Heart left ventricle (tissue), 16 donors: ENCODE measurements at places on chromosomes 5 and 9. TPM values are rescaled to one million over a fixed set of nuclear protein-coding genes. Genes with fewer than 3 reads are reported as not detected.
A peak's percentile ranks its signal among the peaks of the same experiment; 100 is the strongest.

- H3K4me1 ChIP-seq, result no peaks in the 10 kb centered on the region
- DNase-seq, result peak; percentile 61
- no peaks in the 10 kb centered on the region for H3K36me3 ChIP-seq
- no peak overlapping the region for H3K4me3 ChIP-seq
Measured at GRCh38 chr5:127878174-127878750, 175.1 kb downstream of the CCDC192 start.

GRCh38 chr9:21694424-21694823 lies 108.0 kb upstream of the MTAP start:
- DNase-seq, result no peak
- H3K4me1 ChIP-seq, result no peaks in the 10 kb centered on the region
- H3K27me3 ChIP-seq, result no peaks in the 10 kb centered on the region
- no peak overlapping the region for H3K4me3 ChIP-seq
- no peak overlapping the region for H3K27ac ChIP-seq
- H3K36me3 ChIP-seq, result no peaks in the 10 kb centered on the region

Gene SLC6A7
- not detected for total RNA-seq

- no peaks in the 10 kb centered on the region for H3K27me3 ChIP-seq
- H3K4me3 ChIP-seq, result peak overlapping the region; percentile 94
- peak overlapping the region; percentile 100 for H3K27ac ChIP-seq
- H3K4me1 ChIP-seq, result peaks cover 15% of the 10 kb centered on the region
- H3K36me3 ChIP-seq, result no peaks in the 10 kb centered on the region
- DNase-seq, result no peak
Measured at GRCh38 chr9:36258996-36259533, 817 bp upstream of the GNE start.

Gene PCDHB9
- 0.91 TPM for total RNA-seq

GRCh38 chr9:128254855-128255759 lies 20.7 kb downstream of the GOLGA2 start:
- H3K4me1 ChIP-seq, result peaks cover 6% of the 10 kb centered on the region
- H3K36me3 ChIP-seq, result peaks cover 29% of the 10 kb centered on the region
- H3K27me3 ChIP-seq, result no peaks in the 10 kb centered on the region
- peak; percentile 50 for DNase-seq

Gene TAF11L5
- not detected for total RNA-seq

- no peaks in the 10 kb centered on the region for H3K27me3 ChIP-seq
- no peak overlapping the region for H3K27ac ChIP-seq
- H3K4me1 ChIP-seq, result peaks cover 8% of the 10 kb centered on the region
Measured at GRCh38 chr5:138629392-138629791, 54.2 kb upstream of the HSPA9 start.

DNA sequence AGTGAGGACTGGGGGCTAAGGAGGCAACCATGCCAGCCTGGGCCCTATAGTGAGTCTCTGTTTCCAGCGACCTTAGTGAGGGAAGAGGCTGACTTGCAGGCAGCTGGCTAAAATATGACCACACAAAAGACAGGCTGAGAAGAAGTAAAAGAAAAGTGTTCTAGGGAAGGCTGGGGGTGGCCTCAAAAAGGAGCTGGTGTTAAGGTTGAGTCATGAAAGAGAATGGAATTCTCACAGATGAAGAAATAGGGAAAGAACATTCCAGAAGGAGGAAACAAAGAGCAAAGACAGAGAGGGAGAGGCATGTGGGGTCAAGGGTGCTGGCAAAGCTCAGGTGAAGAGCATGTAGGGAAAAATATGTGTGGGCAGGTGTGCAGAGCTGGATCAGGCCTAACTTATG lies 302.7 kb upstream of the RFX3 start:
- no peak for DNase-seq
- H3K27me3 ChIP-seq, result no peaks in the 10 kb centered on the region
- H3K36me3 ChIP-seq, result no peaks in the 10 kb centered on the region
- H3K27ac ChIP-seq, result no peak overlapping the region
- H3K4me1 ChIP-seq, result no peaks in the 10 kb centered on the region

Gene PRXL2C
- 32.7 TPM for total RNA-seq

Gene ICE1
- 20.1 TPM for total RNA-seq

- H3K27ac ChIP-seq, result no peak overlapping the region
- no peaks in the 10 kb centered on the region for H3K27me3 ChIP-seq
- H3K36me3 ChIP-seq, result no peaks in the 10 kb centered on the region
- DNase-seq, result no peak
- H3K4me3 ChIP-seq, result no peak overlapping the region
Measured at GRCh38 chr5:106019261-106019660, 1651.5 kb downstream of the EFNA5 start.

DNA sequence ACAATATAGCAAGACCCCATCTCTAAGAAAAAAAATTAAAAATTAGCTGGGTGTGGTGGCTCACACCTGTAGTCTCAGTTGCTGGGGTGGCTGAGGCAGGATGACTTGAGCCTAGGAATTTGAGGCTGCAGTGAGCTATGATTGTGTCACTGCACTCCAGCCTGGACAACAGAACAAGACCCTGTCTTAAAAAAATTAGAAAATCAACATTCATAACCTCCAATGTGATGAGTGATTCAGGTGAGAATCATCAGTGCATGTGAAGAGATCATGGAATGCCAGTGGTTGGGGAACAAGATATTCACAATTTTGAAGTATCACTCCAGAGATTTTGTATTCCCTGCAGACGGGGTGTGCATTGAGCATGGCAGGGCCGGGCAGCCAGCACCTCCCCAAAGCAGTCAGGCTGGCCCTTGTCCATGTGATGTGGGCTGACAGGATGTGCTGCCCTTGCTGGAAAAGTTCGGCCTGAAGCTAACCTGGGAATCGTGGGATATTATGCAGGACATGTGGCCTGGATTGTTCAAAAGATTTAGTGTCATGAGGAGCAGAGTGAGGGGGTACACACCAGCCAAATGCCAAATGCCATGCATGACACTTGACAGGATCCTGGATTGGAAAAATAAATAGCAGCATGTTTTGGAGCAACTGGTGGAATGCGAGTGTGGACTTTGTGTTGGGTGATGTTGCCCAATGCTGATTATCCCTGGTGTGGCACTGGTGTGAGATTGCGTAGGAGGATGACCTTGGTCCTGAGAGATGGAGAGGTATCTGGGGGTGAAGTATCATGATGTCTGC lies 189.0 kb downstream of the RGS3 start:
- no peak overlapping the region for H3K4me3 ChIP-seq
- peaks cover 27% of the 10 kb centered on the region for H3K4me1 ChIP-seq
- no peaks in the 10 kb centered on the region for H3K27me3 ChIP-seq
- H3K36me3 ChIP-seq, result no peaks in the 10 kb centered on the region

- H3K36me3 ChIP-seq, result no peaks in the 10 kb centered on the region
- no peak overlapping the region for H3K27ac ChIP-seq
- DNase-seq, result no peak
- H3K4me3 ChIP-seq, result no peak overlapping the region
Measured at GRCh38 chr5:80122579-80122978, 87.4 kb downstream of the THBS4 start.

GRCh38 chr9:29449306-29449705 lies 1876.0 kb upstream of the C9orf72 start:
- H3K4me3 ChIP-seq, result no peak overlapping the region
- no peaks in the 10 kb centered on the region for H3K36me3 ChIP-seq
- no peak for DNase-seq
- no peak overlapping the region for H3K27ac ChIP-seq

- H3K27ac ChIP-seq, result no peak overlapping the region
- no peaks in the 10 kb centered on the region for H3K36me3 ChIP-seq
- no peaks in the 10 kb centered on the region for H3K27me3 ChIP-seq
- no peaks in the 10 kb centered on the region for H3K4me1 ChIP-seq
- no peak for DNase-seq
Measured at GRCh38 chr9:16640649-16641048, 229.8 kb downstream of the BNC2 start.

- no peaks in the 10 kb centered on the region for H3K27me3 ChIP-seq
- H3K27ac ChIP-seq, result peak overlapping the region; percentile 90
- H3K4me3 ChIP-seq, result peak overlapping the region; percentile 94
- no peak for DNase-seq
- peaks cover 6% of the 10 kb centered on the region for H3K4me1 ChIP-seq
Measured at GRCh38 chr5:10248378-10249260, 1.1 kb downstream of the ATPSCKMT start.

- H3K27ac ChIP-seq, result no peak overlapping the region
- H3K4me1 ChIP-seq, result no peaks in the 10 kb centered on the region
- H3K27me3 ChIP-seq, result no peaks in the 10 kb centered on the region
Measured at GRCh38 chr5:157845914-157846598, 12.9 kb downstream of the CLINT1 start.

- H3K4me1 ChIP-seq, result no peaks in the 10 kb centered on the region
- H3K27ac ChIP-seq, result no peak overlapping the region
- no peak overlapping the region for H3K4me3 ChIP-seq
- no peaks in the 10 kb centered on the region for H3K27me3 ChIP-seq
- H3K36me3 ChIP-seq, result peaks cover 17% of the 10 kb centered on the region
- no peak for DNase-seq
Measured at GRCh38 chr9:112421771-112422222, 41.9 kb downstream of the HSDL2 start.

Gene AP3B1
- total RNA-seq, result 24.4 TPM

GRCh38 chr5:174173766-174174165 lies 128.3 kb downstream of the NSG2 start:
- no peak for DNase-seq
- H3K4me3 ChIP-seq, result no peak overlapping the region
- H3K4me1 ChIP-seq, result no peaks in the 10 kb centered on the region
- no peak overlapping the region for H3K27ac ChIP-seq

- DNase-seq, result no peak
- H3K27ac ChIP-seq, result peak overlapping the region; percentile 99
- no peaks in the 10 kb centered on the region for H3K27me3 ChIP-seq
- H3K4me1 ChIP-seq, result peaks cover 45% of the 10 kb centered on the region
- no peaks in the 10 kb centered on the region for H3K36me3 ChIP-seq
Measured at GRCh38 chr5:32311404-32312196, 1.1 kb downstream of the MTMR12 start.

GRCh38 chr9:130720762-130721161 lies 27.2 kb downstream of the EXOSC2 start:
- H3K27me3 ChIP-seq, result no peaks in the 10 kb centered on the region
- H3K27ac ChIP-seq, result no peak overlapping the region
- no peaks in the 10 kb centered on the region for H3K36me3 ChIP-seq
- no peaks in the 10 kb centered on the region for H3K4me1 ChIP-seq
- H3K4me3 ChIP-seq, result no peak overlapping the region

GRCh38 chr9:112562235-112562958 lies 75.8 kb downstream of the KIAA1958 start:
- no peaks in the 10 kb centered on the region for H3K4me1 ChIP-seq
- no peak overlapping the region for H3K4me3 ChIP-seq
- H3K27ac ChIP-seq, result no peak overlapping the region
- no peaks in the 10 kb centered on the region for H3K27me3 ChIP-seq
- no peak for DNase-seq
- H3K36me3 ChIP-seq, result no peaks in the 10 kb centered on the region

- DNase-seq, result peak; percentile 61
- no peaks in the 10 kb centered on the region for H3K4me1 ChIP-seq
- no peaks in the 10 kb centered on the region for H3K36me3 ChIP-seq
- H3K27me3 ChIP-seq, result no peaks in the 10 kb centered on the region
- H3K27ac ChIP-seq, result no peak overlapping the region
Measured at GRCh38 chr9:98168941-98169488, 23.4 kb downstream of the CORO2A start.

Gene SHISAL2B
- total RNA-seq, result not detected

Gene ZNG1F
- 1.4 TPM for total RNA-seq

- no peaks in the 10 kb centered on the region for H3K27me3 ChIP-seq
- DNase-seq, result no peak
- H3K4me3 ChIP-seq, result no peak overlapping the region
- H3K27ac ChIP-seq, result no peak overlapping the region
- no peaks in the 10 kb centered on the region for H3K4me1 ChIP-seq
Measured at GRCh38 chr9:37639841-37640240, 10.9 kb upstream of the FRMPD1 start.
